ENCODE measurements at places on chromosomes 2 and 18. TPM values are rescaled to one million over a fixed set of nuclear protein-coding genes. Genes with fewer than 3 reads are reported as not detected.

- no peak for DNase-seq
Measured at GRCh38 chr2:181197140-181197760, 216.8 kb downstream of the UBE2E3 start.

DNA sequence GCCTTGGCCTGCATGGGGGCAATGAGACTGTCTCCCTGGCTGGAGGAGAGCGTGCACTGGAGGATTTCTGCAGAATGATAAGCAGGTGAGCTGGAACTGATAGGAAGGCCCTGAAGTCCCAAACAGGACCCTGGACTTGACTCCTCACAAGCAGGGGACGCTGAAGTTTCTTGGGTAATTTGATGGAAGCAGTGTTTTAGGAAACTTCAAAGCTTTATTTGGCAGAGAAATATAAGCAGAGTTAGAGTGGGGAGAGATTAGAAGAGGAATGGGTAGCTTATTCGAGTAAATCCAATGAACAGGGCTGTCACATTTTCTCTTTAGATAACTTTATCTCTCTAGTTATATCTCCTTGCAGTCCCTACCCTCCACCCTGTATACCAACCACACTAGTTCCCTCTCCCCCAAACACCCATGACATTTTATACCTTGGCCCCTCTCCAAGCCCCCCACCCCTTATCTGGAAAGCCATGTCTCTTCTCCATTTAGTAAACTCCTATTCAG, 73.6 kb upstream of the IGFBP5 start:
- DNase-seq = no peak

DNA sequence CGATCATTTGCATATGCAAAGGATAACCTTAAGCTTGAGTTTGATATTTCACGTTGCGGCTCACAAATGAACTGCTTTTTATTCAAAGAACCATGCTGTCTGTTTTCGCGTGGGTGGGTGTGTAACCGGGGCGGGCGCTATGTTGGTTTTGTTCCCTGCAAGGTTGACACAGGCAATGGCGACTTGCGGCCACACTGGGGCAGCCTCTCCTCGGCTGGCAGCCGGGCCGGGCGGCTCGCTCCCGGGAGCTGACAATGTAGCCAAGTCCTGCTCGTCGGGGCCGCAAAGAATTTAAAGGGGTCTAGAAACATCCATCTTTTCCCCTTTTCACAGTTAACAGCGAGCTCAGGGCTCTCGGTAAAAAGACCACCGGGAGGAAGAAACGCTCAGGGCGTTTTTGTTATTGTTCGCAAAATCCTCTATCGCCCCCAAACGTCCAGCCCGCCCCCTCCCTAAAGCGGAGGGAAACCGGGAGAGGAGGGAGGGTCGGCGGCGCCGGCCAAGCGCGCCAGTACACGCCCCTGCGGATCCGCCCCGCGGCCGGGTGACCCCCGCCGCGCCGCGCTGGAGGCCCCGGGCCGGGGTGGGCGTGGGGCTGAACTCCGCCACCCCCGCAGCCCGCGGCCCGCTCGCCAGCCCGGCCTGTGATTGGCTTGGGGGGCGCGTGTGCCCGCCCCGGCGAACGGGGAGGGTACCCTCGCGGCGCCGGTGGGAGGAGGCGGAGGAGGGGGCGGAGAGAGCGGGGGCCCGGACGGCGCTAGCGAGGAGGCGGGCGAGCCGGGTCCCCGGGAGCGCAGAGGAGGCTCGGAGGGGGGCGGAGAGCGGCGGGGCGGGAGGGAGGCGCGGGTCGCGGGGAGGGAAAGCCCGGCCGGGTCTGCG, at the start of gene NEDD4L:
Gene NEDD4L, plus strand, starts transcription at position 736 of the 879 bp plus-strand sequence. CDS start 435 bp downstream, outside the sequence.
- peak; percentile 91 for DNase-seq

Gene LTBP1
- 423 TPM for total RNA-seq

- DNase-seq = no peak
Measured at GRCh38 chr2:129805899-129806298, 173.6 kb upstream of the RAB6C start.

DNA sequence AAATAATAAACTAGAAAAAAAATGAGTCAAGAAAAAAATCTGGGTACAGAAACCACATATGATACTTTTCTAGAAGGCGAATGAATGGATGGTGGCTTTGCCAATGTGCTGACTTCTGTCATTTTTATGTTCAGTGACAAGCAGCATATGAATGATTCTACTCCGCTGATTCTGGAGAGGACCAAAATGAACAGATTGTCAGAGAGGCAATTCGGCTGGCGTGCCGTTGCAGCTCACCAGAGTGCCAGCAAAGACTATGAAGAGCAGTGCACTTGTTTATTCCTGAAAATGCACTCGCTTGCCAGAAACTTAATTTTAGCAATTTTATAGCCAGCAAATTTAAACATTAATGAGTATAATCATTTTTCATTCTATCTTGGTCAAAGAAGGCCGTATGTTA, 105.9 kb upstream of the NYAP2 start:
- DNase-seq = no peak

- no peak for DNase-seq
Measured at GRCh38 chr2:1944986-1945385, 200.7 kb upstream of the PXDN start.

Gene ABCG5
- not detected for total RNA-seq

Gene CNDP1
- total RNA-seq = not detected

Gene GALNT14
- total RNA-seq = 1.1 TPM

- DNase-seq = no peak
Measured at GRCh38 chr18:50721451-50722120, 98.2 kb downstream of the MRO start.

DNA sequence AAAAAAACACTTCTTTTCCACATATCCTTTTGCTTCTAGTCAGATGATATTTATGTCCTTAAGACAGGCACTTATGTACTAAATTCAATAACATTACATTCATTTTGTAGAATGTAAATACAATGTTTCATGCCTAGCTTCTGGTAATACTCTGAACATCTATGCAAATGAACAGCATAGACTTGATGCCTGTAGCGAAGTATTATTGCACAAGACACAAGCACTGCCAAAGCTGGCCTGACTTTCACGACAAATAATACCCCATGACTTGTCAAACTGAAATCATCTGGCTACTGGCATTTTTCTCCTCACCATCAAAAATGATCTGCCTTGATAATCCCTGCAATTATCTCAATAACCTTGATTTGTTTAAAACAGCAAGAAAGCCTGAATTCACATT, 101.3 kb downstream of the L3MBTL4 start:
- no peak for DNase-seq

- DNase-seq = no peak
Measured at GRCh38 chr2:231263118-231263831, 64.8 kb downstream of the ARMC9 start.

DNA sequence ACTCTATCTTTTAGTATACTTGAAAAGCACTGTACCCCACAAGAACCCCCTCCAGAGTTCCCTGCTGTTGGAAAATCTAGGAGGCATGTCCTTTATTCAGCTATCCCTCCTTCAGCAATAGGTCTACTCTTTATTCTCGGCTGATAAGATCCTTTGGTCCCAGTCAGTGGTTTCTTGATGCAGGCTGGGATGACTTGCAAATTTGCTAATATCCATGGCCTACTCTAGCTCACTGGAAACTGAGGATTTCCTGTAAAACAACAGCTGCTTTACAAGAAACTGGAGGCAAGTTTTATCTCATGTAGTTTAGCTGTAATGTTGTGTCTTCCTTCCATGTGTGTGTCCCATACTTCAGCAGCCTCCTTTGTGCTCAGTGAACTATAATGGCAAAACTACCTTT, 183.9 kb upstream of the SCN7A start:
- DNase-seq = no peak

Gene CDH20
- total RNA-seq = not detected

Gene ANKRD12
- 12.6 TPM for total RNA-seq

Gene SH3BP4
- total RNA-seq = 55.0 TPM

- DNase-seq = no peak
Measured at GRCh38 chr2:30269771-30270145, 38.4 kb downstream of the LBH start.

Gene SPATA3
- total RNA-seq = not detected

Gene IL1B
- total RNA-seq = not detected

GRCh38 chr2:106965611-106966010, 79.6 kb upstream of the ST6GAL2 start:
- no peak for DNase-seq

DNA sequence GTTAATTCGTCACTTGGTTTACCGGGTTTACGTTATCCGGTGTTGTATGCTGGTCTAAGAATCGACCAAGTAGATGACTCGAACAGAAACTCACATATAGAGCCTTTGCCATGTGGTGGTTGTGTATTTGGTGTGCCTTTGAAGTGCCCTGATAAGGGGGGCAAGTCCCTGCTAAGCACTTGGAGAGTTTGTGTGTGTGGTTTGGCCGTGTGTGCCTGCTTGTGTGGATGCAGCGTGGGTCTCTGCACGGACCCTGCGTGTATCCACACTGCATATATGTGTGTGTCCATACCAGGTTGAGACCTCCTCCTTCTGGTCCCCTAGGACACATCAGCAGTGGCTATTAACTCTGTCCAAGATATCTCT, 2.4 kb upstream of the CELF4 start:
- DNase-seq = no peak

Gene SCN1A
- total RNA-seq = under 0.01 TPM

DNA sequence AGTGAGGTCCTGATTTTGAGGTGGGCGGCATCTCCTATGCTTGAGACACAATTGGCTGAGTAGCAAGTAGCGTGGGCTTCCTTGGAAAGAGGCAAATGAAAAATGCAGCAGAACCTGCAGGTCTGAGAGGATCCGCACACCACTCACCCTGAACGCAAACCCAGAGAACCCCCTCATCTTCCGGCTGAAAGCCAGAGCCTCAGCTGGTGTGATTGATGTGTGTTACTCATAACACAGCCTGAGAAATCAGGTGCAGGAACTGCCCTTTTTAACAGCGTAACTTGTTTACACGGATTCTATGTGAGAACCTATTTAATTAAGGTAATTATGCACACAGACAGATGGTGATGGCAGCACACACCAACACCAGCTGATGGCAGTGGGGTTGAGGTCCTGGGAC, 123.4 kb downstream of the MRO start:
- DNase-seq = no peak

- DNase-seq = no peak
Measured at GRCh38 chr2:164114937-164115336, 379.1 kb upstream of the FIGN start.

- DNase-seq = no peak
Measured at GRCh38 chr2:212294816-212295215, 243.8 kb downstream of the ERBB4 start.

- DNase-seq = no peak
Measured at GRCh38 chr2:152037743-152038435, 61.0 kb downstream of the CACNB4 start.

DNA sequence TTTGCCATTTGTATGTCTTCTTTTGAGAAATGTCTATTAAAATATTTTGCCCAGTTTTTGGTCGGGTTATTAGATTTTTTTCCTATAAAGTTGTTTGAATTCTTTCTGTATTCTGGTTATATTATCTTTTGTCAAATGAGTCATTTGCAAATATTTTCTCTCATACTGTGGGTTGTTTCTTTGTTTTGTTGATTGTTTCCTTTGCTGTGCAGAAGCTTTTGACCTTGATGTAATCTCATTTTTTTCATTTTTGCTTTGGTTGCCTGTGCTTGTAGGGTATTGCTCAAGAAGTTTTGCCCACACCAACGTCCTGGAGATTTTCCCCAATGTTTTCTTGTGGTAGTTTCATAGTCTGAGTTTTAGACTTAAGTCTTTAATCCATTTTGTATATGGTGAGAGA, 245.7 kb downstream of the ADCYAP1 start:
- DNase-seq = no peak

DNA sequence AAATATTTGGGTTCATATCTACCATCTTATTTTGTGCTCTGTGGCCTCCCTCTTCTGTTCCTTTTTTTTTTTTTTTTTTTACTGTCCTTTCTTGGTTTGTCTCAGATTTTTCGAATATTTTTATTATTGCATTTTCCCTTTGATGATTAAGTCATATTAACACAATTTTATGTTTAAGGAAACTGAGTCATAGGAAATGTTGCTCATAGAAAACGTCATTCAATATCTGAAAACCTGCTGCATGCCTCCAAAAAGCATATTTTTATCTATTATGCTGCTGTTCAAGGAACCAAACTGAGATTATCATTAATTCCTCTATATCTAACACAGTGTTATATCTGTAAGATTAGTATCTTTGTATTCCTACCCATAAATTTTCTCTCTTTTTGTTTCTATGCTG, 614.3 kb upstream of the SLC8A1 start:
- no peak for DNase-seq

DNA sequence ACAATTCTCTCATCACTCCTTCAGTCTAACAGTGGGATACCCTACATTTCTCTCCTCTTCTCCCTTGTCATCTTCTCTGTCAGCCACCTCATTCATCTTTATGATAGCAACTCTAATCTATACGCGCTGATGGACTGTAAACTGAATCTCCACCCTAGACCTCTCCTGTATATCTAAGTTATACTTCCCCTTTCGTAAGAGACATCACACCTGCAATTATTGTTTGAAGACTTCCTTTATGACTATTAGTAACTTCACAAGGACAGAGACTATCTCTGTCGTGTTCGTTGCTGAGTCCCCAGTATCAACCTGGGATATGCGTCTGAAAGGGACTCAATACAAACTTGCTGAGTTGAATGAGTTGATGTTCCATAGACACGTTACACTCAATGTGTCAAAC, 263.2 kb downstream of the IRS1 start:
- DNase-seq = no peak

Gene EVA1A
- 0.53 TPM for total RNA-seq

Gene B3GNT7
- 15.8 TPM for total RNA-seq

DNA sequence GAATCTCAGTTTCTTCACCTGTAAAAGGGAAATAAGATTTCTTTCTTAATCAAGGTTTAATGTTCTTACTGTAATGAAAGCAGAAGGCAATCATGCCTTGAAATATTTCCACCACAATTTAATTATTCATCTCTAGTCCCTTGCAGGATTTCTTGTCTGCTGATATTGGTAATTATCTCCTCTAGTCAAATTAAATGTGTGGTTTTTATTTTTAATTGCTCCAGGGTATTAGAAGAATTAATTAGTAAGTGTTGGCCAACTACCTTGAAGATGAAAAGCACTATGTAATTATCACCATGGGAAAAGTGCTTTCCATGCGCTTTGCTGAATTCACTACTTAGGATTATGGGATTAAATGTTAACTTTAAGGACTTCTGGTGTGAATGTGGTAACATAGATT, 8.7 kb upstream of the LAPTM4A start:
- DNase-seq = no peak

Gene CTAGE1
- not detected for total RNA-seq

Gene UPP2
- total RNA-seq = not detected

GRCh38 chr18:36365836-36366775, 68.6 kb downstream of the FHOD3 start:
- no peak for DNase-seq

Gene BBS5
- total RNA-seq = 8.4 TPM

GRCh38 chr2:221463241-221463896, 108.7 kb downstream of the EPHA4 start:
- no peak for DNase-seq

Measured in cardiac muscle cell (in vitro differentiated cells and primary cell).